ENCODE measurements at places on chromosomes 6 and 20.

DNA sequence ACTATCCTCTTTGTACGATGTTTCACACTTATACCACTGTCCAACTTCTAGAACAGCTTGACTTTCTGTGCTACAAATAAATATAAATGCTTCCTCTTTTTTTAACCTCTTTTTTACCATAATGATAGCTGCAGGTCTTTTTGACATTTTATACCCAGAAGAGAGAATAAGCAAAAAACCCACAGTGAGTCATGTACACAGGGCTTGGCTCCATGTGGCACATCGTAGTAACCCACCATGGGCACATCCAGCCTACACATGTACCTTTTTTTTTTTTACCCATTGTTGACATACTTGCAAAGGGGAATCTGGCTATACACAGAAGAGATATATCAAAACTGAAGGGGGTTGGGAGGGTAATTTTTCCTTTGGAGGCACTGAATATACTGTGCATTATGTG is 59.5 kb upstream of the RSPO3 start:
- DNase-seq: no peak

- no peak for DNase-seq
These were observed 93.3 kb downstream of the UTRN start for GRCh38 chr6:144378437-144378836.

DNA sequence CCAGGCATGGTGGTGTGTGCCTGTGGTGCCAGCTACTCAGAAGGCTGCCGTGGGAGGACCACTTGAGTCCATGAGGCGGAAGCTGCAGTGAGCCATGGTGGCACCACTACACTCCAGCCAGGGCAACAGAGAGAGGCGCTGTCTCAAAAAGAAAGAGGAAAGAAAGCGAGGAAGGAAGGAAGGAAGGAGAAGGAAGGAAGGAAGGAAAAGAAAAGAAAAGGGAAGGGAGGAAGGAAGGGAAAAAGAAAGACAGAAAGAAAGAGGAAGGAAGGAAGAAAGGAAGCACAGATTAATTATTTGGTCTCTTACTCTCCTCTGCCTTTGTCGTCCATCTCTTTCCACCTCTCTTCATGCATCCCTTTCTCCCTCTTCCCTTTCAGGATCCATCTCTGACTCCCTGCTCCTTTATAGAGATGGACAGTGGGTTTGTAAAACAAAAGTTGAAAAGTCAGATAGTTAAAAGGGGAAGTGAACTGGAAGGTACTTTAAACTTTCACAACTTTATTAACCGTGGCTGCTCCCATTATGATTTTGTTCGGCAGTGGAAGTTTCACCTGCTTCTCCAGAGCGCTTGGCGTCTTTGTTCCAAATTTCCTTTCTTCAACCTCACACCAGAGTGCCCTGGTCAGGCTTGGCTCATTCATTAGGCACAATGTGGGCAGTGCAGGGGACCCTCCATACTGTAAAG is 1.5 kb downstream of the HLA-DQA1 start:
- DNase-seq: no peak

DNA sequence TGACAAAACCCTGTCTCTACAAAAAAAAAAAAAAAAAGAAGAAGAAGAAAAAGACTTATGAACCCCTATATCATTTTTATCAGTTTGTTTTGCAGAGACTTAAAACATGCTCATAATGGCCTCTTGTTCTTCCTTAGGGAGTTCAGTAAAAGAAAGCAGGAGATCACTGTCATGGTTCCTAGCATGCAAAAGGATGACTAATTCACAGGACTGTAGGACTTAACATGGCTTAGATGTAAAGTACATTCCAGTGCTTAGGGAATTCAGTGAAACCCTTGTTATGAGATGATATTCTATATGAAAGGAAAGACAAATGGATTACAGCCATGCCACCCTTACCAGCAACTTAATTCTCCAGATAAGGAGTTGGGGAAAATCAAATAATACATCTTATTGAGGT is 29.5 kb downstream of the EEF1A1 start:
- no peak for DNase-seq

DNA sequence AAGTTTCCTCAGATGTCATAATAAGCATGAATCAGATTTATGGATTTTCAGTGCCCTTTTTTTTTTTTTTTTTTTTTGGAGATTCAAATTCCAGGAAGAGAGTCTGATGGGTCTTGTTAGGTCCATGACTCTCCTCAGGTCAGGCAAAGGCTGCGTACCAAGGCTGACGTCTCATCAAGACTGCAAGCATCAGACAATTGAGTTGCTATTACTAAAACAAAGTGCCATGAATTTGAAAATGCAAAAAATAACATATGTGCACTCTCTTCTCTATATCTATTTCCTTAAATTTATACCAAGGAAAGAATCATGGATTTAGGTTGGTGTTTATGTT is 134.7 kb downstream of the FAM83B start:
- DNase-seq: no peak

- no peak for DNase-seq
These were observed 76.2 kb upstream of the BCLAF1 start for GRCh38 chr6:136365776-136366354.

- DNase-seq: no peak
These were observed 20.0 kb upstream of the SPO11 start for GRCh38 chr20:57309544-57310115.

GRCh38 chr20:1830240-1830639 is 65.0 kb upstream of the SIRPA start:
- DNase-seq: peak; percentile 83

DNA sequence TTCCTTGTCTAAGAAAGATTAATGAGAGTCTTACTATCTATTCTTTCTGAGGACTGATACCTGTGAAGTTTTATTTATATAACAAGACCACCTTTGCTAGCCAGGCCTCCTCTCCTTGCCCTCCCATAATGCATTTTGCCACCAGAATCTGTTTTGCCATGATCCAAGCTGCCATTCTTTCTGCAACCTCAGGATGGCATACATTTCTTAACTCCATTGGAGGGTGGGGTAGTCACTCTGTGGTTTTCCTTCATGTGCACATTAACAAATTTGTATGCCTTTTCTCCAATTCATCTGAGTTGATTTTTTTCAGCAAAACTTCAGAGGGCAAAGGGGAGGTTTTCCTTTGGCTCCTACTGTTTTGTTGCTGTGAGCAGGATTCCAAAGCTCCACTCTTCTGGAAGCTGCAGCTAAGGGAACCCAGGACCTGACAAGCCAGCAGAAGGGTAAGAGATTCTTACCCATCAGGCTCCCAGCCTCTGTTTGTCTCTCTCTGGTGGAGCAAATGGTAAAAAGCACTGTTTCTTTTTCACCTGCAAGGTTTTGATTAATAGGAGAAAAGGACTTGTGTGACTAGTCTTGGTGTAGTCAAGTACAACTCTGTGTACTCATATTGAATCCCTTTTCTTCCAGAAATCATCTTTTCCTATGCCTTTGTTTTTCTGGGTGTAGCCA is 26.2 kb upstream of the ENPP4 start:
- no peak for DNase-seq

GRCh38 chr6:159833556-159833955 is 33.5 kb downstream of the PNLDC1 start:
- peak; percentile 65 for DNase-seq

DNA sequence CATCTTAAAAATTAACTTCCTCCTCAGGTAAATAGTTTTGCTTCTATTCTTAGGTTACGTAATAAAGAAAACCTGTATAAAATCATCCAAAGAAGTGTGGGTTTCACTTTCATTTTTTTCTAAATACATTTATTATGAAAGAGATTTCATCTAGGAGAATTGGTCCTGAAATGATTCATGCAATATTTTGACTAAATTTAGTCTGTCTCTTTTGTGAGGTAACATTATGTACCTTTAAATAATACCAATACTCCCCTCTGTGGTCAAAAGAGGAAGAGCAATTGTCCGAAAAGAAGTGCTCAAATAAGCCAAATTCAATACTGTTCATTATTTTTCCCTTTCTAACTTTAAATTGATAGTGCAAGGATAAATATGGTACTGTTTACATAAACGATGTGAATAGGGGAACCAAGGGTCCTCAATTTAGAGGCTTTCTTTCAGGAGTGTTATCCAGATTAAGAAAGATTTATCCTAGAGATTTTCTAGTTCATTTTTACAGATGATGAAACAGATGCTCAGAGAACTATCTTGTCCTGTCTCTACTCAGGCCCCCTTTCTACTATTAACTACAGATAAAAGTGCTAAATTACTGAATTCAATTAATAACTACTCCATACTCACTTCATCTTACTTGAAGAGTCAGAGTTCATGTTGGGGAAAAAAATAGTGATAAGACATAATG is 26.2 kb downstream of the CYP39A1 start:
- DNase-seq: peak; percentile 4

- DNase-seq: no peak
These were observed 474 bp downstream of the CEBPB start for GRCh38 chr20:50191065-50191543.

- DNase-seq: no peak
These were observed 13.5 kb upstream of the CD2AP start for GRCh38 chr6:47464052-47464451.

DNA sequence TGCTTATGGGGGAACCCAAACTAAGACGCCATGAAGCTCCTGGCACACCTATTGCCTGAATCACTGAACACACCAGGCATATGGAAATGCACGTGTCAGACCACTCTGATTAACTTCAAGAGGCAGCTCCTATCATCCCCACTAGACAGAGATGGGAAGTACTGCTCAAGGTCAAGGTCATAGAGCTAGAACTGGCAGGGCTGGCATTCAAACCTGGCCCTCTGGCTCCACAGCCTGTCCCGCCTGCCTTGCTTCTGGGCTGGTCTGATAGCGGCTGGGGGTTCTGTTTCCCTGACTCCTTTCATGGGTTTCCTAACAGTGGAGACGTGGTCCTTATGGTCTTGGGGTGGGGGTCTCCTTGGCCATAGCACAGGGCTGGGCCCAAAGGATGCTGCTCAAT is 22.6 kb upstream of the DSN1 start:
- DNase-seq: no peak

- no peak for DNase-seq
These were observed 73.3 kb downstream of the MAN1A1 start for GRCh38 chr6:119276211-119276610.

GRCh38 chr20:57587989-57588377 is 27.1 kb downstream of the PCK1 start:
- DNase-seq: no peak

DNA sequence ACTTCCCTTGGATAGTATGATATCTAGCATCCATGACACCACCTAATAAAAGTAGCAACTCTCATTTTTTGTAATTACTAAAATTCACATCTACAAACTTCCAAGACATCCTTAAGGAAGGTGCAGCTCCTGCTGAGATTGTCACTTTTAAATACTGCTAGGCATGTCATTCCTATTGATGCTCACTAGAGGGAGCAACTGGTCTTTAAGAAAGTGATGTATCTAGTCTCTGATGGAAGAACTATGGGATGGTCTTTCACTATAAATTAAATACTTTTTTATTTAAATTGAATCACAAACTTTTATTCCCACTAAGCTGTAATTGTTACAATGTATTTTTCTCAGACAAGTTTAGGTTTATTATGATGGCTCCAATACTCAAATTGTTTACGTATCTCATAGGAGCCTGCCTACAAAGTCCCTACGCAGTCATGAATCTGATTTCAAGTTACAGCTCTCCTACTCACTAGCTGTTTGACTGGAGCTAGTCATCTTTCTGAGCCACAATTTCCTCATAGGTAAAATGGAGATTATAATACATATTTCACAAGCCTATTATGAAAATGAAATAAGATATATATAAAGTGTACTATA is 8.1 kb upstream of the TSPYL1 start:
- DNase-seq: no peak

- no peak for DNase-seq
These were observed 459.2 kb downstream of the RFPL4B start for GRCh38 chr6:112806163-112806865.

DNA sequence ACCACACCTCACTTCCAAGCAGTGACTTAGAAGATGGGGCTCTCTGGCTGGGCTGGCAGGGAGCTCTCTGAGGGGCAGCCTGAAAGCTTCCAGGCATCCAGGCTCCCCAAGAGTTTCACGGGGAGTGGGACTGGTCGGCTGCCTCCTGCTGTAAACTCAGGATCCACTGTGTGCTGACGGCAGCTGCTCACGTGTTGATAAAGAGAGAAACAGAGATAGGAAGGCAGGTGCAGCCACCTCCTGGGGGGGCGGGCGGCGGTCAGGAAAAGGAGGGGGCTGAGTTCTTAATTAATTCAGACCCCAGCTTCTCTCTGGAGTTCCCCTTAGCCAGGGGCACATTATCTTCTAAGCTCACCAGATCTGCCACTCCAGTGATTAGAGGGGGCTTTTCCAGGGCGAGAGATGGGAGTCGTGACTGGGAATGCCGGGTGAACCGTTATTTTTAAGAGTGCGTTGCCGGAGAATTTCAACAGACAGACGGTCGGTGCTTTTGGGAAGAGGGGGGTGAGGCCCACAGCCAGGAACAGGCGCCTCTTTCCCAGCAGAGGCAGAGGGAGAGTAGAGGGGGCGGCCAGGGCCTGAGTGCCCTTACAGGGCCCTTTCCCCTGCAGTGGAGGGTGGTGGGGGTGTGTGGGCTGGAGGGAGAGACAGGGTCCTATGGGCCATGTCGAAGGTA is 70.9 kb downstream of the CD40 start:
- DNase-seq: no peak

- no peak for DNase-seq
These were observed 182.7 kb downstream of the KHDRBS2 start for GRCh38 chr6:62103186-62103859.

- no peak for DNase-seq
These were observed 144.6 kb upstream of the RNF24 start for GRCh38 chr20:4159765-4160490.

GRCh38 chr6:111033628-111034289 is 51.9 kb downstream of the RPF2 start:
- no peak for DNase-seq

- no peak for DNase-seq
These were observed 88.4 kb downstream of the SCAF8 start for GRCh38 chr6:154821638-154822037.

GRCh38 chr6:137978252-137978896 is 111.3 kb downstream of the TNFAIP3 start:
- DNase-seq: no peak

DNA sequence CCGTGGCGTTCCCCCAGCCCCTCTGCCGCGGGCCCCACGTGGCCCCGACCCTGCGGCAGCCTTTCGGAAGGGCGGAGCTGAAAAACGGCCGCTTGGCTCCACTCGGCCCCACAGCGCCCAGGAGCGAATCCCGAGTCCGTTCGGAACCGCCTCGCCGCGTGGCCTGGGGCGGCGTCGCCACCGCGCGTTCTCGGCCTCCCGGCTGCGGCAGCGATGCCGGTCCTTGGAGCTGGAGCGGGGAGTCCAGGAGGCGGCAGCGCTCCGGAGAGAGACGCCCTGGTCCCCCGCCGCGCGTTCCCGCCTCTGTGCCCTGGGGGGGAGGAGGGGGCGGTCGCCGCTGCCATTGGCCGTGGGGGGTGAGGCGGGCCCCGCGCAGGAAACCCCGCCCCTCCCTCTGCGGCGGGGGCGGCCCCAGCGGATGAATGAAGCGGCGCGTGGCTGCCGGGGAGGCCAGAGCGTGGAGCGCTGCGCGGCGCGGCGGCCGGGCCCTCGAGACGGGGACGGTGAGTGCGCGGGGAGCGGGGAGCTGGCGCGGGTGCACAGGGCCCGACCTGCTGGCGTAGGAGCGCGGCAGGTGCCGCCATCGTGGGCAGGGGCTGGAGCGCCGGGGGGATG is at the start of gene SLCO4A1:
Gene SLCO4A1 (plus strand): TSS at position 453 of the 615 bp plus-strand sequence. CDS start 13,952 bp downstream, outside the sequence.
- DNase-seq: no peak
